Stimulated activated CD8-positive, alpha-beta memory T cell treated with anti-CD3 and anti-CD28 coated beads, Interleukin-4, amount 100 ng/mL, for 1 hour (primary cell): ENCODE measurements at places on chromosomes 4 and X.

GRCh38 chr4:140875746-140876452, 119.7 kb upstream of the TBC1D9 start:
- no peak for DNase-seq

GRCh38 chr4:22480675-22481327, 35.1 kb downstream of the ADGRA3 start:
- DNase-seq = no peak

DNA sequence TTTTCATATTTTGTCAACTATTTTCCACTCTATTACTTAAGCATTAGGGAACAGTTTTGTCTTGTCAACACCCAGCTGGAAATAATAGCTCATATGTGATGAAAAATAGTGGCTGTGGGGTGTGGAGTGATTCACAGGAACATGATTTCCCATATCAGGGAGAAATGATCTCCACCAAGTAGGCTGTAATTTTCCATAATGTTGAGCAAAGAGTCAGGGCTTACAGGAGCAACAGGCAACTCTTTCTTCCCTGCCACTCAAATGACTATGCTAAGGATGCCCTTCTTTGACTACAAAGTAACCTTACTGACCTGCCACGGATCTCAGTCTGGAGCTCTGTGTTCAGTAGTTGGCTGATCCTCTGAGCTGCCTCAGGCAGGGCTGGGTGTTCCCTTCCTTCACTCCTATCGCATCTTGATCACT, 90.0 kb upstream of the GATB start:
- DNase-seq = no peak

GRCh38 chr4:38523054-38523453, 140.9 kb upstream of the KLF3 start:
- DNase-seq = no peak

DNA sequence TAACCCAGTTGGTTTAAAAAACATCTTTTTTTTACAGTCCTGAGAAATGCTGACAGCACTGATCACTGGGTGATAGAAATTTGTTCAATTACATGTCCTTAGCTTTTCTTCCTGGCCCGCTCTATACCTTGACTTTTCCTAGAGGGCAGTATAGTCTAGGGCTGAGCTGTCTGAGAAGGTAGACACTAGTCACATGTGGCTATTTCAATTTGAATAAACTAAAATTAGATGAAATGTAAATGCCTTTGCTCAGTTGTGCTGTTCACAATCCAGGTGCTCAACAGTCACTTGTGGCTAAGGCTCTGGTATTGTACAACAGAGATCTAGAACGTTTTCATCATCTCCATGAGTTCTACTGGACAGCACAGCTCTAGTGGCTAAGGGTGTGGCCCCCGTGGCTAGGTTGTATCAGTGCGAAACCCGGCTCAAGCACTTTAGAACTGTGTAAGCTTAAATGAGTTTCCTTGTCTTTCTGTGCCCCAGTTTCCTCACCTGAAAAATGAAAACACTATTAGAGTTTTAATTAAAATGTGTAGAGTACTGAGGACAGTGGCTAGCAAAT, 111.6 kb upstream of the WDR17 start:
- DNase-seq = no peak

DNA sequence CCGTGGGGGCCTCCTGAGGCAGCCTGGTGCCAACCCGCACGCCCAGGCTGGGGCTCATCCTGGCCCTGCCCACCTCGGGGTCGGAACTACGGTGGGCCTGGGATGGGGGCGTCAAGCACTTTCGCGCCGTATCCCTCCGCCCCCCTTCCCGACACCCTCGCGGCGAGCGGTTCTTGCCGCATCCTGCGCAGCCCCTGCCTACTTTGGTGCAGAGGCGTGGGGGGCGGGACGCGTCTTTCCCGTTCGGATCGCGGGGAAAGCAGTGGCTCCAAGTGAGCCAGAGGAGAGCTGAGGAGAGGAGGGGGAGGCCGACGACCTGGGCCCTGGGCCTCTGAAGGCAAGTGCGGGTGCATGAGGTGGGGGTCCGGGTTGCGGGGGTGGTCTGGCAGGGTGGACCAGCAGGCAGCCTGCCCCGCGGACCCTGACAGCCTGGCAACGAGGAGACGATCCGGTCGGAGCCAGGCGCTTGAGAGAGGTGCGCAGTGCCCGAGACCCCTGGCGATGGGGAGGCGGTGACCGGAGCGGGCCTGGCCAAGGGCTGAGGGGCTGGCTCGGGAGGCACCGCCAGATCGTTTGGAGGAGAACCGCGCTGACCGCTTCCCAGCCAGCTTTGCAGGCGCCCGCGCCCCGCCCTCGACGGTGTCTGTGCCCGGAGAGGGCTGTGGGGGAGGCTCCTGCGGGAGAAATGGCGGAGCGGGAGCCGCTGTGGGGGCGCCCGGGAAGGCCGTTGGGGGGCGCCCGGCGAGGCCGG, at the start of gene GPRASP2:
Gene GPRASP2 (plus strand): TSS at position 233 of the 751 bp plus-strand sequence. CDS start 2,422 bp downstream, outside the sequence.
- no peak for DNase-seq

GRCh38 chr4:142959173-142959572, 113.1 kb upstream of the INPP4B start:
- DNase-seq = no peak

DNA sequence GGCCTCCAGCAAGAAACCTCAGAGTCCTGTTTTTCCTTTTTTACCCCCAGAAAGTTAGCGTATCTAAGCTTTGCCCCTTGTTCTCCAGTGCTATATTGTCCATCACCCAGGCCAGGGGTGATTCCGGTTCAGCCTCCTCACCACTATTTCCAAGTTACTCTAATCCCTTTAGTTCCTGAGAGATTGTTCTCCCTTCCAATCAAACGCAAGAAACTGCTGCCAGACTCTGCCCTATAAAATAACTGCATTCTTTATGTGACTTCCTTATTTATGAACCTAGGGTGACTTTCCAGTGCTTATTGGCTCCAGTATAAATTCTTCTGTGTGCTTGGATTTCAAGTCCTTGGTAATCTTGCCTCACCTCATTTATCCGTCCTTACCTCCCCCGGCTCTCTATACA, 65.7 kb downstream of the CLCN5 start:
- no peak for DNase-seq

GRCh38 chr4:111011458-111011857, 388.6 kb upstream of the PITX2 start:
- no peak for DNase-seq

- no peak for DNase-seq
Observed at GRCh38 chrX:109839694-109840567, 106.9 kb upstream of the ACSL4 start.

- no peak for DNase-seq
Observed at GRCh38 chr4:120561648-120562047, 360.9 kb downstream of the PRDM5 start.

DNA sequence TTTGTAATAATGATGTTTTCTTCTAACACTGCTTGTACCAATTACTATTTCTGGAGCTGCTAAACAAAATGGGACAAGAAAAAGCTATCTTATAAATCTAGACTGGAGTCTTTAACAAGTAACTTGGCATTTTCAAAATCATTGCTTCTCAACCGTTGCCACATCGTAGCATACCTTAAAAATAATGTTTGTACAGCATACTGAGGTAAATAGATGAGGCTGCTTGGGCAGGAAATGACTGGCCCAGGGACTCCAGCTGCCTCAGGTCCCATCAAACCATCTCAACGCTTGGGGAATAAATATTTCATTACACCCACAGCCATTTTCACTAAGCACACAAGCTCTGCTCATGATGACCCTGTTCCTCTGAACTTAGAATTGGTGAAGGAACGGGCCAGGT, 115.1 kb downstream of the SPANXA1 start:
- no peak for DNase-seq

DNA sequence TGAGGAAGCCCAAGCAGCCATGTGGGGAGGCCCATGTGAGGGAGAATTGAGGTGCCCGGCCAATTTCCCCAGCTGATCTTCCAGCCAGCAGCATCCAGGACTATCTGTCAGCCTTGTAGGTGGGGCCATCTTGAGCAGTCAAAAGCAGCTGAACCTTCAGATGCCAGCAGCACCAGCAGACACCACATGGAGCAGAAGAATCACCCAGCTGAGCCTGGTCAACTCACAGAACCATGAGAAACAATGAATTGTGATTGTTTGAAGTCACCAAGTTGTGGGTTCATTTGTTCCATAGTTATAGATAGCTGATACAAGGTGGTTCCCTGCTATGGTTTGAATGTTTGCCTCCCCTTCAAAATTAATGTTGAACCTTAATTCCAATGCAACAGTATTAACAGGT, 85.1 kb upstream of the ATP6AP2 start:
- no peak for DNase-seq

DNA sequence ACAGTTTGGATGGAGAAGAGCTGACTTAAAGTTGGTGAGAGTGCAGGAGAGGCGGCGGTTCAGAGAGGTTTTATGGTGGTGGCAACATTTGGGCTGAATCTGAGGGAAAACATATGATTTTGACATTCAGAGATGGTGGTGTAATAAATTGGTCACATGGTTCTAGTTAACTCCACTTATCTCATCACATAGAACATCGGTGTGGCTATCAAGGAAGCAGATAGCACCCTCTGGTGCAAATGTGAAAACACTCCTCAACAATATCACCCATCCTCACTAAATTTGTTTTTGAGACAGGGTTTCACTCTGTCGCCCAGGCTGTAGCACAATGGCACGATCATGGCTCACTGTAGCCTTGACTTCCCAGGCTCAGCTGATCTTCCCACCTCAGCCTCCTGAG, 28.8 kb downstream of the SUPT20HL2 start:
- no peak for DNase-seq
